ENCODE measurements at places on chromosomes 16 and 17.
A peak's percentile ranks its signal among the peaks of the same experiment; 100 is the strongest.

DNA sequence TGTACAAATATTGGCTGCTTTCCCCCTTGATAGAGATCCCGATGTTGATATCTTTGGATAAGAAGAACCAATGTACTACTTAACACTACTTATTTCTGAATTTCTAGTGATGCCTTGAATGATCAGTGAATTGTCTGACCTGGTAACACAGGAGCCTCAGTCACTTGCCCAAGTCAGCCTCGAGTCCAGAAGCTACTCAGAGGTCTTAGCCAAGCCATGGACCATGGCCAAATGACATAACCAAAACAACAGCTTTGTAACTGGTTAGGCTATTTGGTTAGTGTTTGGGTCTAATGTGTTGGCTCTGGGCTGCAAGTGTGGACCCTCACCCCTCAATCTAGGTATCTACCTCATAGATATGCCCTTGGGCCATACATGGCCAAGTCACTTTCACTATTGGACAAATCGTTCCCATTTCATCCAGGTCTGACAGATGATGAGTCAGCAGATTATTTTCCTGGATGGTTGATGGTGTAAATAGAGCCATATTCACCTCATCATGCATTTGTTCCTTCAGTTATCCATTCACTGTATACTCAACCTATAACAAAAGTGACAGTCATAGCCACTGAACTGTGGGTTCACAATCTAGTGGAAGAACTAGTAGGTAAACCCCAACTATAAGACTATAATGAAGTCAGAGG lies 3.5 kb downstream of the RBFOX1 start:
- no peak for DNase-seq

GRCh38 chr16:68892214-68892613 lies 48.9 kb downstream of the TANGO6 start:
- DNase-seq: no peak

DNA sequence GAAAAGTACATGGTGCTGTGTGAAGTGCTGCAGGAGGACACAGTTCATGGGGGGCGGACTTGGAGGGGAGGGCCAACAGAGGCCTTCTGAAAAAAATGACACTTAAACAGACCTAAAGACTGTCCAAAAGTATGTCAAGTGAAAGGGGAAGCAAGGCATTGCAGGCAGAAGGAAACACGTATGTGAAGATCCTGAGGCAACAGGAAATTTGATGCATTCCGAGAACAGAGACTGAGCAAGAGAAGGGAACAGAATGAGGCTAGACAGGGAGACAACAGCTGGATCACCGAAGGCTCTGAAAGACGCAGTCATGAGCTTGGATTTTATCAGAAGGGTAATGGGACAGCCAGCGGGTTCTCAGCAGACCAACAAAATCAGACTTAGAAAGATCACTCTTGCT lies 1.1 kb downstream of the IFT20 start:
- no peak for DNase-seq

- DNase-seq: no peak
These were observed 1.6 kb downstream of the IL21R start for GRCh38 chr16:27403601-27403992.

DNA sequence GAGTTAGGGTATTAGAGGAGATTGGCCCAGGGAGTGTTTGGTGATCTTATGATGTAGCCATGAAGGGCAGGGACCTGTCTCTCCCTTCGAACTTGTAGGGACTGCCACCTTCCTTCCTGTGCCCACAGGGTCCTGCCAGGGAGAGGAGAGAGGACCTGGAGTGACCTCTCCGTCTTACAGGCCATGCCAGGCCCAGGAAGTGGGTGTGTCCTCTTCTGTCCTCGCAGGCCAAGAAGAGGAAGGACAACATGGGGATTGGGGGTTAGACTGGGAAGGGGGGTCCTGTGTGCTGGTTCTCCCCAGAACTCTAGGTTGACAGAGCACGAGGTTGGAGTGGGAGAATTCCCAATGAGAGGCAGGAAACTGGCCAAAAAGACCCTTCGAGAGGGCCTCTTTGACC lies 43.4 kb upstream of the TAC4 start:
- no peak for DNase-seq

- no peak for DNase-seq
These were observed 556.1 kb downstream of the WWOX start for GRCh38 chr16:78655331-78656113.

DNA sequence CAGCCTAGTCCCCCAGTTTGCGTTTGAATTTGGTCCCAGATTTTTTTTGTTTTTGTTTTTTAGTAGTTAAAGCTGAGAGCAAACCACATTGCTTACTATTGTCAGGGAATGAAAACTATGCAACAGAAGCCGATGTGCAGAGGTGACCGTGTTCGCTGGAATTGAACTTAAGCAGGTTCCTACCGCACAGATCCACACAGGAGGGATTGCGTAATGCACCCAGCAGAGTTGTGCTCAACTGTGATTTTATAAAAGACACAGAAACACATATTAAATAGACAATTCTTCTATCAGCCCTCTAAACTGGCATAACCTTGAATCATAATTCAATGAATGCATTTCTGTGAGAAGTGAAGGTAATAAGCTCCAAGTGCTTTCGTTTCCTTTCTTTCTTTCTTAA lies 443.0 kb downstream of the WWOX start:
- no peak for DNase-seq

DNA sequence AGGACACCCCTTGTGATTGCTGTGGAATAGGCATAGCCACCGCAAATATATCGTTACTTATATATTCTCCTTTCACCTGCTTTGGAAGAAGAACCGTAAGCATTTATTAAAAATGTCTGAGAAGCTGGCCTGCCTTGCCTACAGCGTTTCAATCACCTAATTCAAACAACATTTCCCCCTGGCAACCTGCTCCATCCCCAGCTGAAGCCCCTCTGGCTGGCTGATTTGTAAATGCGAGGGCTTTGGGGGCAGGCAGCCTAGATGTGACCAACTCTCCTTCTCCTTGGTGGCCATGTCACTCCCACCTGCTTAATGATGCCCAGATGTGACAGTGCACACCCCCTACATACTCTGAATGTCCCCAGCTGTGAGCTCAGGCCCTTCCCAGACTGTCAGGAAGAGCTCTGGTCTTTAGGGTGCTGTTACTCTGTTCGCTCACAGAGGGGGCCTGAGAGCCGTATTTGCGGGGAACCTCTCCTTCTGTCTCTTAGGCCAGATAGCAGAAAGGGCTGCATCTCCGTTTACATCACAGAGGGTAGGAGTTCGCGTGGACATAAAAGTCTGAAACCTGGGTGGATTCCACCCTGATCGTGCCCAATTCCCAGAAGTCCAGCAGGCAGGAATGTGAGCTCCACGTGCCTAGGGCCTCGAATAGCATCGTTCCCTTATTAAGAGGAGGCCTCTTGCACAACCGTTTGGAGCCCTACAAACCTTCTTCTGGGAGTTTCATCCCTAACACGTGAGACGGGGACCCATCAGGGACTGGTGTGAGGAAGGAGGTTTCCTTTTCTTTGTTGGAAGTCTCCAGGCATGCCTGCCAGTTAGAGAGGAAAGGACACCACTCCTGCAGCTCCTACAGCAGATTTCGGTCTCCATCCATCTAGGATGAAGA lies 2.4 kb upstream of the SDK2 start:
- no peak for DNase-seq

GRCh38 chr16:87826798-87827587 lies 42.3 kb downstream of the SLC7A5 start:
- DNase-seq: no peak

DNA sequence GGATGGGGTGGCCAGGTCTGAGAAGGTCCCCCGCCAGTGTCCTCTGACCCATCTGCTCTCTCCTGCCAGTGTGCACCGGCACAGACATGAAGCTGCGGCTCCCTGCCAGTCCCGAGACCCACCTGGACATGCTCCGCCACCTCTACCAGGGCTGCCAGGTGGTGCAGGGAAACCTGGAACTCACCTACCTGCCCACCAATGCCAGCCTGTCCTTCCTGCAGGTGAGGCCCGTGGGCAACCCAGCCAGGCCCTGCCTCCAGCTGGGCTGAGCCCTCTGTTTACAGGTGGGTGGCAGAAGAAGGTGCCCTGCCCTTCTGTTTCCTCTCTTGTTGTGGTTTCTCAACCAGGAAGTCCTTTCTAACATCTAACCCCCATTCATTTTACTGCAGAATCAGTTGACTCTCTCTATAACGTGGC lies 7.1 kb downstream of the ERBB2 start:
- DNase-seq: no peak

- DNase-seq: peak; percentile 92
These were observed 6.2 kb downstream of the UNKL start for GRCh38 chr16:1408171-1408837.

DNA sequence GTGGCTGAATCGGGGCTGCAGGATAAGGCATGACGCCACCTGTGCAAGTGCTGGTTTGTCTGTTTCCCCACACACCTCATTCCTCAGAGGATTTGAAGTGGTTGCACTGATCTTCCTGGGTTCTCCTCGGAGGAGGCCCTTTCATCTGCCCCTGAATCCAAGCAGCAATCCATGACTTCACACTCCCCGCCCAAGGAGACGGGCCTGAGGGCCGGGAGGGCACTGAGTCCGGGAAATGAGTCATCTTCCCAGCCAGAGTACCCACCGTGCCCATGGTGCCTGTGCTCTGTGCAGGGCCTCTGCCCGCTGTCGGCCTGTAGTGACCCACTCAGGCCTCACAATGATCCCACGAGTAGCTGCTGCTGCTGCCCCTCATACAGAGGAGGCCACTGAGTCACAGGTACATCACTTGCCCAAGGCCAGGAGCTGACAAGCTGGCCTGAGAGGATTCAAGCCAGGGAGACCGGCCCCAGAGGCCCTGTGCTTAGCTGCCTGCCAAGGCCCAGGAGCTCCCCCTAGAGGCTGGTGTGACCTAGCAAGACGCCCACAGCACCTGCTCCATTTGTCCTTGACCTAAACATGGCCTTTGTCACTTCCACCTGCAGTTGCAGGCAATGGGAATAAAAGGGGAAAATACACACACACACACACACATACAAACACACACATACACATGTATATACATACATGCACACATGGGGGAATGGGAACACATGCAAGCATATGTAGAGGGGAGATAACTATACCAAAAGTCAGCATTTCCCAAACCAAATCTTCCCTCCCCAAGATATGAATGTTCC lies 240.0 kb downstream of the C16orf95 start:
- peak; percentile 3 for DNase-seq

DNA sequence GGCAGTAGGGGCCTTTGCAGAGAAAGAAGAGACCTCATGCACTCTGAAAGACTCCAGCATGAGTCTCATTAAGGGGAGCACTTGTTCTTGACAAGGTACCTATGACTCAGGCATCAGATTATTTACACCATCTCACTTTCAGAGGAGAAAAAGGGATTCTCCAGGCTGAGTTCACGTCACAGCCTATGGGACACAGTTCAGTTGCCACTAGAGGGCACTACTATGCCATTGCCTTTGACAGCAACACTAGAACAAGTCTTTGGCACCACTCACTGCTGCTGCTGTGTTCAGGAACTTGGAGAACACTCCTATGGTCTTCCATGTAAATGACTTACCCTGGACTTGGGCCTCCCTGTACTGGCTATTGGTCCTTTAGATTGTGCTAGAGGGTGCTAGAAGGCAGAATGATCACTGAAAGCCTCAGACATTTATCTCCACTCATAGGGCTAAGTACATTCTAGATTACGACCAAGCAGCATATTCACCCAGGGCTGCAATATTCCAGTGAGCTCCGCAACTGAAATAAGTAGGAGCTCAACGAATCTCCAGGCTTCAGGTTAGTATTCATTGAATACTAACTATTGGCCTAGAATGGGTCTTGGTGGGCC lies 225.1 kb upstream of the CA10 start:
- DNase-seq: peak; percentile 29

- DNase-seq: no peak
These were observed 18.4 kb downstream of the SOX9 start for GRCh38 chr17:72139212-72139611.
